Activated CD4-positive, alpha-beta T cell treated with anti-CD3 and anti-CD28 coated beads, Interleukin-2, amount 10 ng/mL, durations not matched to agents 7 days and 5 days (primary cell): ENCODE measurements at places on chromosomes 7 and 10. TPM values are rescaled to one million over a fixed set of nuclear protein-coding genes. Genes with fewer than 3 reads are reported as not detected.

DNA sequence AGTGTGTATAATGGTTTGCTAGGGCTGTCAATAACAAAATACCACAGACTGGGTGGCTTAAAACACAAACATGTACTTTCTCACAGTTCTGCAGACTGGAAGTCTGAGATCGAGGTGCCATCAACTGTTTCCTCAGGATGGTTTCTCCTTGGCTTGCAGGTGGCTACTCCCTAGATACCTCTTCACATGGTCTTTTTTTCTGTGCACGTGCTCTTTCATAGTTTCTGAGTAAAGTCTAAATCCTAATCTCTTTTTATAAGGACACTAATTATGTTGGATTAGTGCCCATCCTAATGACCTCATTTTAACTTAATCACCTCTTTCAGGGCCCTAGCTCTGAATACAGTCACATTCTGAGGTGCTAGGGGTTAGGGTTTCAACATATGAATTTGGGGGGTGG lies 65.9 kb downstream of the AMPH start:
- peaks cover 2% of the 10 kb centered on the region for H3K27me3 ChIP-seq
- H3K36me3 ChIP-seq: no peaks in the 10 kb centered on the region
- DNase-seq: no peak

PHYHIPL gene
- total RNA-seq: not detected

GBX1 gene
- total RNA-seq: not detected

ARHGEF35 gene
- total RNA-seq: 4.2 TPM

- no peaks in the 10 kb centered on the region for H3K36me3 ChIP-seq
- no peak overlapping the region for H3K4me3 ChIP-seq
- H3K27me3 ChIP-seq: peaks cover 20% of the 10 kb centered on the region
- no peak overlapping the region for H3K27ac ChIP-seq
- H3K4me1 ChIP-seq: peaks cover under 1% of the 10 kb centered on the region
- no peak for DNase-seq
Measured at GRCh38 chr10:91043173-91043910, 122.5 kb upstream of the ANKRD1 start.

CLDN3 gene
- total RNA-seq: not detected

PEX1 gene
- 16.1 TPM for total RNA-seq

CNOT4 gene
- 26.8 TPM for total RNA-seq

HACD1 gene
- total RNA-seq: 0.69 TPM

SDHAF3 gene
- 19.2 TPM for total RNA-seq

DNA sequence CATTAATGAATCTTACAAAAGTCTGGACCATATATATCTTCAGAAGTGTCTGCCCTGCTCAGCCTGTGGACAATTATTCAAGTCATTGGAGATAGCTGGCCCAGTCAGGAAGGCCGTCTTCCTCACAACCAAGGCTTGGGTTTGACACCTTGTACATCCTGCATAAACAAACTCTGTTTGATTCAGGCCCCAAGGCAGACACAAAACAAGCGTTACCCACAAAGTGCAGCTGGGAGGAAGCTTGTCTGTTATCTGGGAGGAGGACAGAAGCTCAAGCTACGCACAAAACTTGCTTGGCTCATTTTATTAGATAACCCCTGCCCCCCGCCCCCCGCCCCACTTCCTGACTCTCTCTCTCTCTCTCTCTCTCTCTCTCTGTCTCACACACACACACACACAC lies 166.9 kb upstream of the WDR11 start:
- H3K27ac ChIP-seq: no peak overlapping the region
- no peaks in the 10 kb centered on the region for H3K36me3 ChIP-seq
- H3K27me3 ChIP-seq: no peaks in the 10 kb centered on the region
- no peaks in the 10 kb centered on the region for H3K4me1 ChIP-seq
- DNase-seq: no peak

DNA sequence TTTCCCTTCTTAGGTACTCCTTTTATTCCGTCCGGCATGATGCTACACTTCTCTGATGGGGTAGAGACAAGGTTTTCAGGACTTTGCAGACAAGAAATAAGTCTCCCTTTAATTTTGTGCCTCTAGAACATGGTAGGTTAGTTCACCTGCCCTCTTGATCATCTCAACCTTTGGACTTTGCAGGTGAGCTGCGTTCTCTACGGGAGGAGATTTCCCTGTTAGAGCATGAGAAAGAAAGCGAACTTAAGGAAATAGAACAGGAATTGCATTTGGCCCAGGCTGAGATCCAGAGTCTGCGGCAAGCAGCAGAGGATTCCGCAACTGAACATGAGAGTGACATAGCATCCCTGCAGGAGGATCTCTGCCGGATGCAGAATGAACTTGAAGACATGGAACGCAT lies 9.2 kb downstream of the CCDC136 start:
- H3K27me3 ChIP-seq: no peaks in the 10 kb centered on the region
- DNase-seq: no peak
- H3K36me3 ChIP-seq: no peaks in the 10 kb centered on the region
- H3K4me3 ChIP-seq: no peak overlapping the region

GRCh38 chr7:101939136-101939695 lies 121.8 kb downstream of the CUX1 start:
- H3K36me3 ChIP-seq: no peaks in the 10 kb centered on the region
- H3K27ac ChIP-seq: no peak overlapping the region
- no peak for DNase-seq
- H3K4me3 ChIP-seq: no peak overlapping the region
- no peaks in the 10 kb centered on the region for H3K27me3 ChIP-seq

DNA sequence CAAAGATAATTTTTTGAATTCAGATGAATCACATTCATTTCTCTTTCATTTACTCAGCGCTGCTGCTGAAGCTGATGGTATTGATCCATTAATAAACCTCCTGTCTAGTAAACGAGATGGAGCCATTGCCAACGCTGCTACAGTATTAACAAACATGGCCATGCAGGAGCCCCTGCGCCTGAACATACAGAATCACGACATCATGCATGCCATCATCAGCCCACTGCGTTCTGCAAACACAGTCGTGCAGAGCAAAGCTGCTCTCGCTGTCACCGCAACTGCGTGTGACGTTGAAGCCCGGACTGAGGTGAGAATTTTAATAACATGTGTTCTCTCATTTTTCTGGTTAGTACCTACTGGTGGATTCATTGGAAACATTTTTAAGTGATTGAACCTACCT lies 70.2 kb downstream of the ARMC3 start:
- H3K4me3 ChIP-seq: no peak overlapping the region
- DNase-seq: no peak
- H3K27ac ChIP-seq: no peak overlapping the region
- H3K36me3 ChIP-seq: no peaks in the 10 kb centered on the region

GRCh38 chr10:94677691-94678090 lies 5.8 kb upstream of the CYP2C18 start:
- no peaks in the 10 kb centered on the region for H3K36me3 ChIP-seq
- no peak overlapping the region for H3K27ac ChIP-seq
- H3K4me1 ChIP-seq: no peaks in the 10 kb centered on the region
- no peak overlapping the region for H3K4me3 ChIP-seq

DNA sequence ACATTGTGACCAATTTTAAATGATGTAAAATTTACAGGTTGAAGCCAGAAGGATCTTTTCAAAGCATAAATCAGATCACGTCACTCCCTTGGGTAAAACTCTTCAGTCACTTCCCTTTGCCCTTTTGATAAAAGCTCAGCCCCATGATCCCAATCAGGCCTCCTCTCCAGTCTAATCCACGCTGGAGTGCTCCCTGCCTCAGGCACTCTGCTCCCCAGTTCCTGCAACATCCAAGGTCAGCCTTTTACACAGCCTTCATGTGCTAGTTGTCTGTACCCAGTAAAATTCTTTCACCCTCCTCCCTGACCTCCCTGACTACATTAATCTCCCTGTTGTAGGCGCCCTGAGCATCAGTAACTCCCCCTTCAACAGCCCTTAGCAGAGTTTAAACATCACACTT lies 14.1 kb downstream of the ELMO1 start:
- H3K4me1 ChIP-seq: peaks cover 67% of the 10 kb centered on the region
- no peak overlapping the region for H3K4me3 ChIP-seq
- H3K27me3 ChIP-seq: no peaks in the 10 kb centered on the region
- DNase-seq: no peak
- H3K36me3 ChIP-seq: peaks cover 17% of the 10 kb centered on the region
- H3K27ac ChIP-seq: peak overlapping the region; percentile 21

DNA sequence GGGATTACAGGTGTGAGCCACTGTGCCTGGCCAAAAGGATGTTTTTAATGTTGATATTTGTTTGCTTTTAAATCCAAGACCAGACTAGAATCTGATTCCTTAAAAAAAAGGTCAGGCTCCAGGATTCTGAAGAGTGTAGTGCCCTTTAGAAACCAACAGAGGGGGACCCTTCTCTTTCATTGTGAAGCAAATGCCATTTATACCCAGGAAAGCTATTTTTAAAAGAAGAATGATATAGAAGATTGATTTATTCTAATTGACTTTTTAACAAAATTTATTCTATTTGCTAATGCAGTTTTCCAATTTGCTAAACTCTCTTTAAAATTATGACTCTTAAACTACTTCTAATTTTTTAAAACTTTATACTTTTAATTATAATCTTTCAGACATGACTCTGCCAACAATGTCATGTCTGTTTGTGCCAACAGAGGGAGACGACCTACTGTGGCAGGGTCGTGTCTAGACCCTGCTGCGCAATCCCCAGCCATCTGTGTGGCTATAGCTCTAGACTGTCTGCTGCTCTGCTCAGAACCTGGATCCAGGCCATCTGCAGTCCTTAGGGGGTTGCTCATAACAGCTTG lies 201.0 kb upstream of the IMMP2L start:
- H3K4me1 ChIP-seq: no peaks in the 10 kb centered on the region
- H3K4me3 ChIP-seq: no peak overlapping the region
- H3K36me3 ChIP-seq: no peaks in the 10 kb centered on the region
- H3K27me3 ChIP-seq: no peaks in the 10 kb centered on the region
- DNase-seq: no peak
- H3K27ac ChIP-seq: no peak overlapping the region

DNA sequence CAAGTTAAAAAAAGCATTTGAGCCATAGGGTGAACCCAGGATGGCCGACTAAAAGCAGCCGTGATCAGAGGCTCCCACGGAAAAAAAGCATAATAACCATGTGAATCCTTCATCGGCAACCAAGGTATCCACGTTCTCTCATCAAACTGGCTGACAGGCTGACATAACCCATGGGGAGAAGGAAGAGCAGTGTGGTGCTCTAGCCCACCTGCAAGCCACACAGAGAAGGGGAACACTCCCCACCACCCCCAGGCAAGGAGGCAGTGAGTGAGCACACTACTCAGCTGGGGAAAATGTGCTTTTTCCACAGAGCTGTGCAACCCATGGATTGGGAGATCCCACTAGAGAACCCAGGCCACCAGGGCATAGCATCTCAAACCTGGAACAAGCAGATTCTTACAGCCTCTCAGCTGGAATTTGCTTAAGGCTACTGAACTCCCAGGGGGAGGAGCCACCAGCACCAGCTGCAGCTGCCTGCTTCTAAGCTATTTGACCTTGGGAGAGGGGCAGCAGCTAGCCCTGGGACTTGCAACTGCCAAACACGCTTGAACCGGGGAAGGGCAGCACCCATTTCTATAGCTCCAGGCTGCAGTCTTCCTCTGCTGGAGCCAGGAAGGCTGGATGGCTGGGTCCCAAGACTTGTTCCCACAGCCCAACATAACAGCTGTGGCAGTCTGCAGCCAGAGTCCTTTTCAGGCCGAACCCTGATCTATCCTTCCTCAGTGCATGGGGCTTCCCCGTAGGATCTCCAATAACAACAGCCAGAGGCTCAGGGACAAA lies 178.2 kb upstream of the NRG3 start:
- no peak overlapping the region for H3K27ac ChIP-seq
- no peak overlapping the region for H3K4me3 ChIP-seq
- DNase-seq: no peak

- H3K4me3 ChIP-seq: no peak overlapping the region
- H3K4me1 ChIP-seq: peaks cover 27% of the 10 kb centered on the region
Measured at GRCh38 chr10:26215935-26216584, 514 bp upstream of the GAD2 start.

DNA sequence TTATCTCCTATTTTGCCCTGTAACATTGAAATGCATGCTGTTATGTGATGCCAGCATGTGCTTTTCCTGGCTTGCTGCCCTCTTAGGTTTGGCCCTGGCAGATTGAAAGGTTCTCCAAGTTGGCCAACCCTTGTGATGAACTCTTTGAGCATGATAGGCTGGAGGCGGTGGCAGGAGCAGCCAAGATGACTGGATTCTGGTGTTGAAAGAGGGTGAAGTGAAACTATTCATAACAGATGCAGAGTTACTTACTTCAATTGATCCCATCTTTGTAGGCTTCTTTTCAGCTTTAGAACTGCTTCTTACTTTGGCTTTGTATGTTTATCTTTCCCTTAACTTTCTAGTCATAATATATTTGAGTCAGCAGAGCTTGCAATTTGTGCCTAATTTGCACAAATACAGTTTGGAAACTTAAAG lies 57.6 kb downstream of the BICC1 start:
- H3K27me3 ChIP-seq: no peaks in the 10 kb centered on the region
- H3K36me3 ChIP-seq: no peaks in the 10 kb centered on the region
- no peak overlapping the region for H3K27ac ChIP-seq
- H3K4me1 ChIP-seq: no peaks in the 10 kb centered on the region
- DNase-seq: no peak

- H3K4me1 ChIP-seq: peaks cover 26% of the 10 kb centered on the region
- H3K4me3 ChIP-seq: peak overlapping the region; percentile 96
- H3K27me3 ChIP-seq: no peaks in the 10 kb centered on the region
- H3K36me3 ChIP-seq: peaks cover 2% of the 10 kb centered on the region
- H3K27ac ChIP-seq: peak overlapping the region; percentile 91
- DNase-seq: no peak
Measured at GRCh38 chr7:102463841-102464576, 654 bp downstream of the ALKBH4 start.

DNA sequence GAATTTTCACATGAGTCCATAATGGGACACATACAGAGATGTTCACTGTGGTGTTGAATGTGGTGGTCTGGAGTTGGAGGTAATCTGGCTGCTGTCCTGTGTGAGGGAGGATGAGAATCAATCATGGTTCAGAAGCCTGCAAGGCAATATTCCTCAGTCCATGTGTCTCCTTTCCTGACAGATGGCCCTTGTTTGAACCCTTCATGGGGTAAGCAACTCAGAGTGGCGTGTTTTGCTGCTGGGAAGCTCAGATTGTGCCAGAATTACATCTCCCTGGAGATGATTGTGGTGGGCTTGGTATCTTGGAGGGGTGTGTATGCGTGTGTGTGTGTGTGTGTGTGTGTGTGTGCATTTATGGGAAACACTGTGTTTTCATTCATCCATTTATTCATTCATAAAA lies 44.5 kb upstream of the COMTD1 start:
- no peak overlapping the region for H3K27ac ChIP-seq
- H3K27me3 ChIP-seq: peaks cover 8% of the 10 kb centered on the region
- DNase-seq: no peak
- no peaks in the 10 kb centered on the region for H3K4me1 ChIP-seq
- no peaks in the 10 kb centered on the region for H3K36me3 ChIP-seq
- H3K4me3 ChIP-seq: no peak overlapping the region

PTF1A gene
- not detected for total RNA-seq

- peaks cover 16% of the 10 kb centered on the region for H3K4me1 ChIP-seq
- no peaks in the 10 kb centered on the region for H3K27me3 ChIP-seq
- no peak overlapping the region for H3K4me3 ChIP-seq
- DNase-seq: no peak
- H3K27ac ChIP-seq: no peak overlapping the region
Measured at GRCh38 chr7:732094-732541, 5.0 kb upstream of the PRKAR1B start.

GRCh38 chr10:81027223-81027622 lies 489.5 kb downstream of the SH2D4B start:
- H3K27me3 ChIP-seq: no peaks in the 10 kb centered on the region
- H3K4me3 ChIP-seq: no peak overlapping the region
- DNase-seq: no peak
- H3K27ac ChIP-seq: no peak overlapping the region
- no peaks in the 10 kb centered on the region for H3K36me3 ChIP-seq
